ENCODE measurements at places on chromosomes 7 and 10.

DNA sequence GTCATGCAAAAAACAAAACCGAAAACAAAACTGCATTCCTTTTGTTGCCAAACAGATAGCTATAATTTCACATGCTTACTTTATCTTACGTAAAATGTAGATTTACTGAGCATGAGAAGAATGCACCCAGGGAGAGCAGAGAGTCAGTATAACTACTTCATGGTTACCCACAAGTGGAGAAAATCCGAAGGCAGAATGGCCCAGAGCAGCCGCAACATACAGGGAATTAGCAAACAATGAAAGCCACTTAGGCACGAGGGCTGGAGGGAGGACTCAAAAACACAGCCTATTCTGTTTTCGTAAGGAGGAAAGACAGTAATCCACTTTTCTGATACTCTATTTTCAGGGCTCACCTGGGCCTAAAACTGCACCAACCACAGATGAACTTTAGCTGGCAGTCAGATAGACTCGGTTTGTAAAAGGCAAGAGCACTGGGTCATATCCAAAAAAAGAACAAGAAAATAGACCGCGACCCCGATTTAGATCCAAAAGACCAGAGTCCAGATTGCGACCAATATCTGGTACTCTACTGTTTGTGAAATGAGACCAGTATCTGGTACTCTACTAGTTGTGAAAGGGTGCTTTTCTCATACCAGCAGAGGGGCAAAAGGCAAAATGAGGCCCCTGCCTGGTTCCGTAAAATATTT, 1.3 kb downstream of the ITPRIP start:
- DNase-seq = no peak

DNA sequence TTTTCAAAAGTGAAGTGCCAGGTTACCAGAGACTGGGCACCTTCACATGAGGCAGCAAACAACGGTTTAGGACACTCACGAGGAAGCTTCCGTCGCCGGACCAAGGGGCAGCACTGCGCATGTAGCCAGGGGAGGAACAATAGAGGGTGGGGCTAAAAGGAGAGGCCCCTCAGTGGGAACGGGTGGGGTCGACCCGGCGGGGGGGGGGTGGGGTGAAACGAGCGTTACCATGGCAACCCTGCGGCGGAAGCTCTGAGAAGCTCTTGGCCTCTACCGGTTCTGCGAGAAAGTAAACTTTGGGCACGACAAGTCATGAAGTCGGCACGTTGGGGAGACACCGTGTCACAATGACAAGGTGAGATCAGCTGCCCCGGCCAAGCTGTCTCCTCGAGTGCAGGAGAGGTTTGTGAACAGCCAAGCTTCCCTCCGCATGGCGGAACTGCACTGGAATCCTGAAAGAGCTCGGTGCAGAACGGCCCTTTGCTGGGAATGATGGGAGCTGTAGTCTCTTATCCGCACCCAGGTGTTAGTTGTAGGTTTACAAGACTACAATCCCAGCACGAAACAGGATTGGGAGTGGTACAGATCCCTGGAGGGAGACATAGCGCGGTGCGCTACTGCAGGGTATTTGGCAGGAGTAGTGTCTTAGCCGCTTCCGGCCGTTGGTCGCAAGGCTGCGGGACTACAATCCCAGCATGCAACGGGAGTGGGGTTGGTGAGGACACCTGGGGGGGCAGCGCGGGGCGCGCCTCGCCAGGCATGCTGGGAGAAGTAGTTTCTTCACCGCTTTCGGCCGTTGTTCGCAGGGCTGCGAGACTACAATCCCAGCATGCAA, 72.8 kb upstream of the ZNF722 start:
- peak; percentile 81 for DNase-seq

GRCh38 chr10:18949391-18949790, 99.2 kb upstream of the MALRD1 start:
- no peak for DNase-seq

DNA sequence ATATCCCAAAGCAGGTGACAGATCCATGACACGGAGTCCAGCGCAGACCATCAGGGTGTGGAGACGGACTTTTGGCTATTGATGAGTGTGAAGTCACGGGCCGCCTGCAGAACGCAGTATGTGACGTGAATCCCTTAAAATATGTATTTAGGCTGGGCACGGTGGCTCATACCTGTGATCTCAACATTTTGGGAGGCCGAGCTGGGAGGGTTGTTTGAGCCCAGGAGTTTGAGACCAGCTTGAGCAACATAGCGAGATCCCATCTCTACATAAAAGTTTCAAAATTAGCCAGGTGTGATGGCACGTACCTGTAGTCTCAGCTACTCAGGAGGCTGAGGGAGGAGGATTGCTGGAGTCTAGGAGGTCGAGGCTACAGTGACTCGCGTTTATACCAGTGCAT, 1.9 kb upstream of the AMZ1 start:
- DNase-seq = no peak

- no peak for DNase-seq
Measured at GRCh38 chr10:9198611-9199010, 1144.1 kb downstream of the GATA3 start.

GRCh38 chr10:78255214-78255613, 221.6 kb downstream of the RPS24 start:
- no peak for DNase-seq

DNA sequence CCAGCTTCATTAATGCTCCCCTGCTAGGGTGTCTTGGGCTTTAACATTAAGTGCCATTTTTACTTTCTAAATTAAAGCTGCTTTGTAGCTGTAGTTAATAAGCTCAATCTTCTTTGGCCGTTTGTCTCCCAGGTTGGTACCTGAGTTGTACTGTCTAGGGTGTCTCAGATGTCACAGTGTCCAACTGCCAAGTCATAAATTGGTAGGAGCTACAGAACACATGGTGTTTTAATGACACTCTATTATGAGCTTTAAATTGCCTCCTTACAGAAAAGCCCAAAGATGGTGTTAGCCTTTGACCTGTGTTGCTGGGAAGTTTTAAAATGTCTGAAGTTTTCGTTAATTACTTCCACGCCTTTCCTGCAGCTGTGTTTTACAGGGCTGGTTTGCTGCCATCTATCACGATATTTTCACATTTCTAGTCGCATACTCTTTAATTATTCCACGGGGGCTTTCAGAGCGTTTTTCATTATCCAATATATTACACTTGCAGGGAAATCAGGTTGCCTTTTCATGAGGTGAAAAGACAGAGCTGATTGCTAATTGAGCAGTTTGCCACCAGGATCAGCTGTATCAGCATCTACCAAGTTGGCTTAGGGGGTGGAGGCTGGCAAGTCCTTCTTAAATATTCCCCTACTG, 247.8 kb upstream of the PLPP4 start:
- DNase-seq = peak; percentile 25
